ENCODE measurements at places on chromosomes 3 and 15. TPM values are rescaled to one million over a fixed set of nuclear protein-coding genes. Genes with fewer than 3 reads are reported as not detected.

- DNase-seq: no peak
Measured at GRCh38 chr3:127733781-127734180, 61.0 kb downstream of the ABTB1 start.

DNA sequence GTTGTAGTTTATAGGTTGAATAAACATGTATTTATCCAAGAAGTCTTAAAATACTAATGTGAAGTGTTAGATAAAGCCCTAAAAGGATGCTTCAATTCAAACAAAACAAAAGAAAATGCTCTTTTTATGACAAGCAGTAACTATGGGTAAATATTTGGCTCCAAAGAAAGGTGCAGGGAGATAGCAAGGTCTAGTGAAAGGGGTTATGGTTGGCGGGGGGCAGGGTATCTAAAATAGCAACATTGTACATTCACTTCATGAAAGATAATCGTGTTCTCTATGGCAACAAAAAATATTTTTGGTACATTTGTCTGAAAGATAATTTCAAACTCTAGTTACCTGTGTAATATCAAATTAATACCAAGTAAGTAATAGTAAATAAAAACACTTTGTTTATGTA, 149.5 kb downstream of the FGF12 start:
- no peak for DNase-seq

- DNase-seq: peak; percentile 76
Measured at GRCh38 chr3:129855832-129856419, 37.6 kb downstream of the TMCC1 start.

GRCh38 chr3:152177757-152178156, 91.0 kb upstream of the MBNL1 start:
- no peak for DNase-seq

GRCh38 chr3:125110016-125110875, 54.4 kb upstream of the HEG1 start:
- peak; percentile 88 for DNase-seq

- no peak for DNase-seq
Measured at GRCh38 chr15:41825572-41826535, 2.0 kb upstream of the JMJD7 start.

GRCh38 chr3:193673845-193674244, 80.8 kb downstream of the OPA1 start:
- no peak for DNase-seq

- DNase-seq: no peak
Measured at GRCh38 chr3:107643038-107643883, 120.5 kb downstream of the BBX start.

- no peak for DNase-seq
Measured at GRCh38 chr3:100563228-100563627, 46.2 kb upstream of the ADGRG7 start.

GRCh38 chr3:196169836-196170240, 41.4 kb downstream of the ZDHHC19 start:
- DNase-seq: no peak

GRCh38 chr3:121998030-121998580, 23.9 kb downstream of the ILDR1 start:
- DNase-seq: peak; percentile 68

DNA sequence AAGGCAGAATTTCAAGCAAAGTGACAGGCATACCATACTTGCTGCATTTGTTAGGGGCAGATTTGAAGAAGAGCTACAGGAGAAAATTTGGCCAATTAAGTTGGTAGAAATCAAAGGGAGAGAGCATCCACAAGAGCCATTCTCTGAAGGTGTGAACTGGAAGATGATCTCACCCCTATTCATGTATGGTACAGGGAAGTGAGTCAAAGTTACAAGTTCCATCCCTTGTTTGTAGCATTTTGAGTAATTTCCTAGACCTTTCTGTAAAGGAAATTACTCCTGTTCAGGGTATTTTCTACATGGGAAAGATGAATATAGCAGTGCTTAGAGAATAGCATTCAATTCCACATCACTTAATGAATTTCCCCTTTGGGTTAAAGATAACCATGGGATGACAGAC, 28.4 kb downstream of the TTC14 start:
- DNase-seq: no peak

DNA sequence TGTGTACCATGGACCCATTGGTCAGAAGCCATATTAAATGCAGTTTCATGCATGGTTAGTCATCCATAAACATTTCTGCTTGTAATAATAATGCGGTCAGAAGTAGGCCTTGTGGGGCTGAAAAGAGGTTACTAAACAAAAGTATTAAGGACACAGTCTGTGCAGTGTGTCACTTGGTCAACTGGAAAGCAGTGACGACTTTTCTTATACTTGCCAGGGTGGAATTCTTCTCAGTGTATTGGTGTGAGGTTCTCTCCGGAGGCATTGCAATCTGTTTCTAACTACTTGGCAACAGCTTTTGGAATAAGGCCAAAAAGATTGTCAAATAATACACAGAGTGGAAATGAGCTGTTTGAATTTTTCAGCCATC, 46.8 kb downstream of the CHL1 start:
- peak; percentile 90 for DNase-seq

GRCh38 chr3:98962951-98963350, 61.5 kb upstream of the DCBLD2 start:
- no peak for DNase-seq

- peak; percentile 42 for DNase-seq
Measured at GRCh38 chr3:128133273-128133883, 9.8 kb upstream of the RUVBL1 start.

GRCh38 chr3:11305509-11305908, 33.3 kb downstream of the ATG7 start:
- DNase-seq: no peak

NT5DC2 gene
- total RNA-seq: 46.9 TPM

FRMD5 gene
- 1.1 TPM for total RNA-seq

TP53BP1 gene
- total RNA-seq: 32.4 TPM

TOMM70 gene
- total RNA-seq: 64.9 TPM

ADGRG7 gene
- not detected for total RNA-seq

TOPBP1 gene
- total RNA-seq: 37.7 TPM

AMT gene
- not detected for total RNA-seq
